Lower lobe of right lung (tissue), 2 donors: ENCODE measurements at places on chromosomes 4 and X. TPM values are rescaled to one million over a fixed set of nuclear protein-coding genes. Genes with fewer than 3 reads are reported as not detected.

Gene SMR3B
- not detected for total RNA-seq

Gene CSAG2
- not detected for total RNA-seq

Gene GPR50
- total RNA-seq = not detected

Gene ADAM29
- not detected for total RNA-seq

Gene STATH
- total RNA-seq = not detected

Gene NRK
- total RNA-seq = 0.53 TPM

Gene SPON2
- 32.0 TPM for total RNA-seq

Gene EMCN
- 53.3 TPM for total RNA-seq

Gene LDOC1
- 15.2 TPM for total RNA-seq

Gene SUPT20HL1
- not detected for total RNA-seq

Gene PCSK1N
- total RNA-seq = 3.0 TPM

Gene PASD1
- total RNA-seq = not detected

Gene IDH3G
- 50.1 TPM for total RNA-seq

Gene UGT2B11
- total RNA-seq = not detected

Gene GUCY1B1
- 18.1 TPM for total RNA-seq

Gene WDR17
- total RNA-seq = 5.6 TPM

Gene CT83
- not detected for total RNA-seq

Gene FRMPD4
- total RNA-seq = 0.15 TPM

Gene SHROOM2
- total RNA-seq = 9.3 TPM

Gene ADGRL3
- total RNA-seq = 6.0 TPM

Gene NKX1-1
- total RNA-seq = not detected

Gene HERC5
- total RNA-seq = 27.6 TPM

Gene SSX3
- not detected for total RNA-seq

Gene GAGE12H
- total RNA-seq = not detected

Gene GAGE2A
- not detected for total RNA-seq

Gene SATL1
- not detected for total RNA-seq

Gene PIR
- total RNA-seq = 19.8 TPM

Gene SULT1E1
- total RNA-seq = 1.0 TPM

Gene USP17L30
- total RNA-seq = not detected

Gene NSUN7
- total RNA-seq = 9.2 TPM

Gene PFKFB1
- 0.27 TPM for total RNA-seq

Gene FATE1
- total RNA-seq = not detected

Gene C4orf36
- total RNA-seq = 1.6 TPM

Gene SPIN4
- total RNA-seq = 8.1 TPM

Gene C4orf50
- total RNA-seq = 0.09 TPM

Gene GRIA3
- 0.47 TPM for total RNA-seq

Gene MECP2
- total RNA-seq = 57.6 TPM

Gene SPANXN4
- not detected for total RNA-seq

Gene HELT
- 0.97 TPM for total RNA-seq

Gene RAB40A
- total RNA-seq = 0.53 TPM

Gene ENAM
- 0.12 TPM for total RNA-seq

Gene STEEP1
- total RNA-seq = 20.1 TPM

Gene AKAP4
- total RNA-seq = not detected

Gene CXCL3
- total RNA-seq = 12.1 TPM

Gene TEX13D
- not detected for total RNA-seq

Gene SMIM10
- 4.1 TPM for total RNA-seq

Gene FGF13
- total RNA-seq = 4.0 TPM

Gene PRR27
- not detected for total RNA-seq

Gene ALPK1
- total RNA-seq = 40.1 TPM

Gene PLAC8
- total RNA-seq = 115 TPM

Gene FAM47C
- total RNA-seq = not detected

Gene COL25A1
- total RNA-seq = 0.35 TPM

Gene FAM9A
- total RNA-seq = not detected
